ENCODE measurements at places on chromosomes 12 and 14.

DNA sequence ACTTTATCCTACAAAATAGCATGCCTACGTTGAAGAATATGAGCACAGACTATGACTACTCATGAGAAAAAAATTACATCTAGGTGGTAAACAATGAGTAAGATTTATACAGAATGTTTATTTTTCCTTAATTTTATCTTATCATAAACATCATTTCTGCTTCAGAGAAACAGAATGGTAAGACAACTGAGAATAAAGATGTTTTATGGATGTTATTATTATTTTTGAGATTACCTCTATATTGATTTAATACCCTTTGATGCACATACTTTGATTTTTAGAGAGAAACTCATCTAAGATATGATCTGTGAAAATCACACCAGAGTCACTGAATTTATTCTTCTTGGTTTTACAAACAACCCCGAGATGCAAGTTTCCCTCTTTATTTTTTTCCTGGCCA lies at the start of gene OR10A7:
OR10A7 (plus strand) TSS at position 301 of the 400 bp plus-strand sequence; CDS start at position 301, 0 bp downstream.
- DNase-seq, result no peak
- H3K27ac ChIP-seq, result no peak within 1 kb of the TSS
- H3K27me3 ChIP-seq, result no peaks in the 10 kb centered on the region
- no peaks in the 10 kb centered on the region for H3K36me3 ChIP-seq
- H3K4me3 ChIP-seq, result no peak within 1 kb of the TSS

GRCh38 chr14:68386950-68387779 lies 405.7 kb downstream of the ZFP36L1 start:
- no peak for DNase-seq
- no peaks in the 10 kb centered on the region for H3K36me3 ChIP-seq
- no peak overlapping the region for H3K27ac ChIP-seq
- H3K4me1 ChIP-seq, result peaks cover 6% of the 10 kb centered on the region
- H3K27me3 ChIP-seq, result no peaks in the 10 kb centered on the region
- H3K4me3 ChIP-seq, result no peak overlapping the region

DNA sequence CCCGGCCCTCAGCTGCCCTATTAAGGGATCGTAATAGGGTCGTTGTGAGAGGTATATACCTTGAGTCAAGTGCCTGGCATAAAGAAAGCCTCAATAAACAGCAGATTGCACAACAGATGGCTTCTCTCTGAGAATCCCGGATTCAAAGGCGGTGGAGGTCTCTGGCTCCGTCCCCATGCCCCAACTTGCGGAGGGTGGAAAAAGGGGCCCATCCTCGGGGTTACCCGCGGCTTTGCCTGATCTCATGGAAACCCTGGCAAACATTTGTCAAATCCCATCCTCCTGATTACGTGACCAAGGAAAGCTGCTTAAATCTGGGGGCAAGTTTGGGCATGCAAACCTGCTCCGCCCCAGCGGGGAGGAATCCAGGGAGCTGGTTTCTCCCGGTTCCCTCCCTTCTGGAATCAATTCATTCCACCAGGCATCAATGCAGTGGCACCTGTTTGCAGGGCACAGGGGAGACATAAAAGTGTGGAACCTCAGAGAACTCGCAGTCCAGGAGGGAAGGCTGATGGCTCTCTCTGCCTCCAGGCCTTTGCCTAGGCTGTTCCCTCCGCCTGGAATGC lies 12.3 kb downstream of the TRPV4 start:
- H3K4me1 ChIP-seq, result no peaks in the 10 kb centered on the region
- no peak overlapping the region for H3K4me3 ChIP-seq
- DNase-seq, result no peak

DNA sequence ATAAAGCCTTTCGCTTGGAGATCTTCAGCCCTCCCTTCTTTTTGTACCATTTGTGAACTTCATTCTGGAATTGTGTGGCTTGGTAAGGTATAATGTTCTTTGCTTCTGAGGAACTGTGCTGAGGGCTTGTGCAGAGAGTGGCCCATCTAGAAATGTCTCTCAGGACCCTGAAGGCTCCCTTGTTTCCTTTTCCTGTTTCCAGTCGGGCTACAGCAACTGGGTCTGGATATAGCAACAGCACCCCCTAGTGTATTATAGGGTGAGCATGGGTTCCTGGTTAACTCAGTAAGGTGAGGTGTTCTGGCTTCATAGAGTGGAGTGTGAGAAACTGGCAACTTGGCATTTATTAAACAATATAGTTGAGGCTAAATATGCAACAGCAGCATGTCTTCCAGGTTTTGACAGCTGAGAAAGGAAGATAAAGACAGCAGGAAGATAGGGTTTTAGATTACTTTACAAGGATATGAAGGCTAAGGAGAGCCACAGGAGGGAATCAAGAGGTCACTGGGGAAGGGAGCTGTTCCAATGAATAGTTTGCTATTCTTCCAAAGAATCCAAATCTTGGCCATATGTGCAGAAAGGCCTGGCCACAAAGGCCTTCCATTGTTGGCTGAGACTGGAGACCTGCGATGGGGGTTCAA lies 49.1 kb upstream of the RNU6-8 start:
- H3K27ac ChIP-seq, result no peak overlapping the region
- H3K4me3 ChIP-seq, result no peak overlapping the region
- H3K4me1 ChIP-seq, result no peaks in the 10 kb centered on the region
- no peaks in the 10 kb centered on the region for H3K36me3 ChIP-seq
- no peaks in the 10 kb centered on the region for H3K27me3 ChIP-seq

DNA sequence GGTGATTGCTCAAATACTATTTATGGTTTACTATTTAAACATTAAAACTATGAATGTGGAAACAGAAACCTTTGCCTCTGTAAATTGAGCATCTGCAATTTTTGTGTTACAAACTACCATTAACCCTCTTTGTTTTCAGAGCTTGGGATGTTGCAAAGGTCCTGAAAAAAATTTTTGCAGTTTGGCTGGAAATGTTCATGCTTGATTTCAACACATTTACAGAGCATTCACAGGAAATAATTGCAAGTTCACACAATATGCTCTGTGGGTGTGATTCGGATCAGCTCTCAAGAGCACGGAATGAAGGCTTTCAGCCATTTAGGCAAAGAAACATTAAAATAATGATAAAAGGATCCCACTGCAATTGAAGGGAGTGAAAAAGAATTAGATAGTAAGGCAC lies 232.9 kb downstream of the ATP23 start:
- H3K27me3 ChIP-seq, result no peaks in the 10 kb centered on the region
- H3K4me3 ChIP-seq, result no peak overlapping the region
- no peaks in the 10 kb centered on the region for H3K4me1 ChIP-seq
- no peak overlapping the region for H3K27ac ChIP-seq
- H3K36me3 ChIP-seq, result no peaks in the 10 kb centered on the region
- no peak for DNase-seq

- no peak overlapping the region for H3K27ac ChIP-seq
- DNase-seq, result no peak
- no peak overlapping the region for H3K4me3 ChIP-seq
Measured at GRCh38 chr14:95462491-95462890, 54.0 kb downstream of the SYNE3 start.

DNA sequence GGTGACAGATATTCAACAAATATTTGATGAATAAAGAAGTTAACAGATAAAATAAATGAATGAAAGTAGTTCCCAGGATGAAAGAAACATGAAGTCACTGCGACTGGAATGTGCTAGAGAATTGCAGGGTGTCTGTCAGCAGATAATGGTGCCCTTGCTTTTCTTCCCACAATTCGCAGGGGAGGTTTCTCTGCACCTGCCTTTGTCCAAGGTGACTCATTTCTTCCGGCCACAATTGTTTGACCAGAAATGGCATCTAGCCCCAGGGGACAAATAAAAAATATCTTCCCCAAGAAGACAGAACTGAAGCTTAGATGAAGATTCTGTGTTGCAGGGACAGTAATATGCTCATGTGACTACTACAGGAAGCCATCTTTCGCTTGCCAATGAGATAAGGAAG lies 316.1 kb upstream of the TBX3 start:
- H3K27ac ChIP-seq, result no peak overlapping the region
- H3K36me3 ChIP-seq, result no peaks in the 10 kb centered on the region
- H3K4me3 ChIP-seq, result no peak overlapping the region
- DNase-seq, result no peak
- H3K27me3 ChIP-seq, result peaks cover 2% of the 10 kb centered on the region

DNA sequence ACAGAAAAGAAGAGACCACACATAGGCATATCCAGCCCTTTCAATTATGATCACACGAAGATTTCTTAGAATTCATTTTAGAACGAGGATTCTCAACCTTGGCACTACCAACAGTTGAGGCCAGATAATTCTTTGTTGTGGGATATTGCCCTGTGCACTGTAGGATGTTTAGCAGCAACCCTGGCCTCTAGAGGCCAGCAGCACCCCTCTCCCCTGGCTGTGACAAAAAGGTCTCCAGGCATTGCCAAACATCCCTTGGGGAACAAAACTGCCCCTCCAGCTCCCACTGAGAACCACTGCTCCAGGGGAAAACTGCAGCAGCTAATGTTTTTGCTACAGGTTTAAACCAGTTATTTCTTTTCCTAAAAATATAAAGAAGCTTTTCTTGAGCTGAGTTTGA lies 7.1 kb downstream of the NT5DC3 start:
- no peaks in the 10 kb centered on the region for H3K36me3 ChIP-seq
- no peaks in the 10 kb centered on the region for H3K27me3 ChIP-seq
- H3K4me1 ChIP-seq, result peaks cover 4% of the 10 kb centered on the region
- no peak overlapping the region for H3K4me3 ChIP-seq

DNA sequence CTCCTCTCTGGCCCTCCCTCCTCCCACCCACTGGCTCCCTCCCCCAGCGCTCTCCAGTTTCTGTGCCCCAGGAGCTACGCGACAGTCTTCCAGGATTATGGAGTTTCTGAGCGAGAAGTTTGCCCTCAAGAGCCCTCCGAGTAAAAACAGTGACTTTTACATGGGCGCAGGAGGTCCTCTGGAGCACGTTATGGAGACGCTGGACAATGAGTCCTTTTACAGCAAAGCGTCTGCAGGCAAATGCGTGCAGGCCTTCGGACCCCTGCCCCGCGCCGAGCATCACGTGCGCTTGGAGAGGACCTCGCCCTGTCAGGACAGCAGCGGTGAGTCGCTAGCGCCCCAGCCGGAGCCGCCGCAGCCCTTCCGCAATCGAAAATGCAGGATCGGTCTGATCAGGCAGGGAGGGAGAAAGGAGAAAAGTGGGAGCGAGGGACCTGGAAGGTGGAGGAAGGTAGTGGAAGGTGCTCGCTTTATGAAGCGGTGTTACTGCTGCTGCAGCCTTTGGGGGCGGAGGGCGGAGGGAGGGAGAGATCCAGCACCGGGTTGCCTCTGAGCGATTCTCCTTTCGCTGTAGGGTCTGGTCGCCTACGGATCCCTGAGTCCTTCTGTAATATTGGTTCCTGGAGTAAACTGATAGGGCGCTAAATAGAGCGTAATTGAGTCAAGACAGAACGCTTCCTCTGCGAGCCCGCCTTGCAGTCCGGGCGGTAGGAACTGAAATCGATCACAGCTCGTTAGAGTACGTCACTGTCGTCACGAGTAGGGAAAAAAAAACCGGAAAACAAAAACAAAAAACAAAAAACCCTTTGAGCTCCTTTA lies at the start of gene ALX1:
ALX1 (plus strand) TSS at position 56 of the 819 bp plus-strand sequence; CDS start at position 98, 42 bp downstream.
- DNase-seq, result peak; percentile 38
- H3K27ac ChIP-seq, result no peak within 1 kb of the TSS
- H3K4me3 ChIP-seq, result no peak within 1 kb of the TSS
- H3K36me3 ChIP-seq, result no peaks in the 10 kb centered on the region
- H3K4me1 ChIP-seq, result no peaks in the 10 kb centered on the region
- H3K27me3 ChIP-seq, result no peaks in the 10 kb centered on the region

- no peak overlapping the region for H3K4me3 ChIP-seq
- H3K27me3 ChIP-seq, result no peaks in the 10 kb centered on the region
- H3K4me1 ChIP-seq, result no peaks in the 10 kb centered on the region
Measured at GRCh38 chr12:59780605-59781135, 184.8 kb downstream of the SLC16A7 start.

DNA sequence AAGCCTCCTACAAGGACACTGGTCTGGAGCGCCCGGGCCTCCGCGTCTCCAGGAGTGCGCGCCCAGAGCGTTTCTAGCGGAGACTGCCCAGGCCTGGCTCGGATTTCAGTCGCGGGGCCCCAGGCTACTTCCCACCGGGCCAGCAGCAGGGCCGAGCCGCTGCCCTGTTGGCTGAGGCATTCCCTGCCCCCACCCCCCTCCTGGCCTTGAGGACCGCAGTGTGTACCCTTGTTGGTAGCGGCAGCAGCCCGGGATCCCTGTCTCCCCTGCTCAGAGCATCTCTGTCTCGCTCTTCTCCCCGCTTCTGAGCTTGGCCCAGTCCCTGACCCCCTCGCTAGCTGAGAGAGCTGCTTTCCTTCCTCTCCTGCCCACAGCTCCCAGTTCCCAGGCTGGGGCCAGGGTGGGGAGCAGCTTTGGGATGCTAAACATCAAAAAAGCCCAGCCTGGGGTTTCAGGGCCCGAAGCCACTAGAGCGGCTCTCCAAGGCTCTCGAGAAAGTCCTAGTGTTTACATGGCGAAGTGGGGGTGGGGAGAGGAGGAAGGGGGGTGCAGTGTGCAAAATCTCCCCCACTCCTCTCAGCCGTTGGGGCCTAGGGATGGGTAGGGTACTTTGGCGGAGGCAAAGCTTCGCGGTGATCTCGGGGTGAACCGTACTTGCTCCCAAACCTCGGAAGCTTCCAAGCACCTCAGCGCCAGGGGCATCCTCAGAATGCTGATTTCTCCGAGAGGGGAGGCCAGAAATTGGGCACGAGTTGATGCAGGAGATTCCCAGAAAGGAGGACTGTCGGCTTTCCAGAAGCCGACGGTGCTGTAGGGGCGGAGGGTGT lies 6.4 kb downstream of the NKX2-1 start:
- H3K27me3 ChIP-seq, result peaks cover 6% of the 10 kb centered on the region
- no peaks in the 10 kb centered on the region for H3K4me1 ChIP-seq
- H3K36me3 ChIP-seq, result no peaks in the 10 kb centered on the region
- no peak overlapping the region for H3K4me3 ChIP-seq

- no peaks in the 10 kb centered on the region for H3K27me3 ChIP-seq
- peak; percentile 88 for DNase-seq
- H3K27ac ChIP-seq, result no peak overlapping the region
- no peaks in the 10 kb centered on the region for H3K36me3 ChIP-seq
Measured at GRCh38 chr12:96516472-96517430, 27.4 kb downstream of the CFAP54 start.

DNA sequence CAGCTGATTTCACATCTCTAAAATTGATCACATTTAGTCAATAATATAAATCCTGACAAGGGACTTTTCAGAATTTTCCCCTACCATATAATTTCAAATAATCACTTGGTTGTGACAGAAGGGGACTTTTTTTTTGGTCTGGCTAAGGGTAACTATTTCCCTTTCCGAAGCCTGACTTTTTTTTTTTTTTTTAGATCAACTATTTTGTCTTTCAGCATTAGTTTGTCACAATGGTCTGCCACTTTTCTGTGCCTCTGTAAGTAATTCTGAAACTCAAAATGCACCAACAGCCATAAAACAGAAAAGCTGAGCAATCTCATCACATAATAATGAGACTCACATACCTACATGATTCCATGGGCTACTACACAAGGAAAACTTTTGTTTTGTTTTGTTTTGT lies 266.4 kb downstream of the SSPN start:
- DNase-seq, result no peak
- no peak overlapping the region for H3K27ac ChIP-seq
- no peaks in the 10 kb centered on the region for H3K4me1 ChIP-seq
- no peaks in the 10 kb centered on the region for H3K36me3 ChIP-seq
- H3K27me3 ChIP-seq, result no peaks in the 10 kb centered on the region

DNA sequence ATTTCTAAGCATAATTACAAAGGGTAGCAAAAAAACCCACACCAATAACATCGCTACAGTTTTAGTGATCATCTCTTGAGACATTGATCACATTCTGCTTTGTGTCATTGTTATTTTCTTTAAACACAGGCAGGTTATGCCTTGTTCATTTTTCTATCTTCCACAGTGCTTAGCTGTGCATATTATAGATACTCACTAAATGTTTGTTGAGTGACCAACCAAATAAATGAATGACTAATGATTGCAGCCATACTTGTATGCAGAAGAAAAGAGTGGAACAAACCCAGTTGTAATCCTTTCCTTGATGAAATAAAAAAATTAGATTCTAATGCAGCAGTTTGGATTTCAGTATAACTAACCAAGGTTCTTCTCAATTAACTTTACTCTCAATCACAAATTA lies 81.0 kb upstream of the RASSF8 start:
- H3K4me3 ChIP-seq, result no peak overlapping the region
- DNase-seq, result no peak
- no peak overlapping the region for H3K27ac ChIP-seq
- no peaks in the 10 kb centered on the region for H3K36me3 ChIP-seq
- no peaks in the 10 kb centered on the region for H3K27me3 ChIP-seq

Measured in aorta (tissue), 5 donors.